ENCODE measurements at places on chromosomes 4 and X. TPM values are rescaled to one million over a fixed set of nuclear protein-coding genes. Genes with fewer than 3 reads are reported as not detected.

GRCh38 chrX:31178769-31179125, 106.9 kb upstream of the FTHL17 start:
- no peak overlapping the region for H3K27ac ChIP-seq
- H3K4me1 ChIP-seq, result no peaks in the 10 kb centered on the region
- DNase-seq, result no peak
- no peaks in the 10 kb centered on the region for H3K36me3 ChIP-seq
- H3K27me3 ChIP-seq, result no peaks in the 10 kb centered on the region

The GAB1 gene
- 0.15 TPM for total RNA-seq

DNA sequence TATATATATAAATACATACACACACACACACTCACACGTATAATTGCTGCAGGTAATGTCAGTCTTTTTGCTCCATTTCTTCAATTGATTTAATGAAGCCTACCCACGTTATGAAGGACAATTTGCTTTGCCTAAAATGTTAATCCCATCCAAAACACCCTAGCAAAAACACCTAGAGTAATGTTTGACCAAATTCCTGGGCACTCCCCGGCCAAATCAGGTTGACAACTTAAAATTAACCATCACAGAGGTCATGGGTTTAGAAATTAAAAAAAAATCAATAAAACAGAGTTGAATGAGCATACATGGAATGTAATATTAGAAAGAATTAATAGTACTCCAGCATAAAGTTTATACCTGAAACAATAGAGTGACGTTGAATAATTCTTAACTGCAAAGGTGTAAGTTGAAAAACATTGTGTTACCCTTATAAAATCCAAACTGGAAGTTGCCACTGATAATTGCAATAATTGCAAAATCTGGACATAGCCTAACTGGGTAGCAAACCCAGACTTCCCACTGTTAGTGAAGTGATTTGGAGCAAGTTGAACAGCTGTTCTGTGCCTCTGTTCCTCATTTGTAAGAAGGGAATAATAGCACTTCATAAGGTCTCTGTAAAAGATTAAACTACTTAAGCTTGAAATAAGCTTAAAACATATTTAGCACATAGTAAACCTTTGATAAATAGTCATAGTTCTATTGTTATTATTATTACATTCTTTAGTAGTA, 2120.5 kb downstream of the PCDH7 start:
- H3K36me3 ChIP-seq, result no peaks in the 10 kb centered on the region
- H3K4me1 ChIP-seq, result no peaks in the 10 kb centered on the region
- H3K4me3 ChIP-seq, result no peak overlapping the region
- no peak overlapping the region for H3K27ac ChIP-seq
- no peak for DNase-seq
- no peaks in the 10 kb centered on the region for H3K27me3 ChIP-seq

DNA sequence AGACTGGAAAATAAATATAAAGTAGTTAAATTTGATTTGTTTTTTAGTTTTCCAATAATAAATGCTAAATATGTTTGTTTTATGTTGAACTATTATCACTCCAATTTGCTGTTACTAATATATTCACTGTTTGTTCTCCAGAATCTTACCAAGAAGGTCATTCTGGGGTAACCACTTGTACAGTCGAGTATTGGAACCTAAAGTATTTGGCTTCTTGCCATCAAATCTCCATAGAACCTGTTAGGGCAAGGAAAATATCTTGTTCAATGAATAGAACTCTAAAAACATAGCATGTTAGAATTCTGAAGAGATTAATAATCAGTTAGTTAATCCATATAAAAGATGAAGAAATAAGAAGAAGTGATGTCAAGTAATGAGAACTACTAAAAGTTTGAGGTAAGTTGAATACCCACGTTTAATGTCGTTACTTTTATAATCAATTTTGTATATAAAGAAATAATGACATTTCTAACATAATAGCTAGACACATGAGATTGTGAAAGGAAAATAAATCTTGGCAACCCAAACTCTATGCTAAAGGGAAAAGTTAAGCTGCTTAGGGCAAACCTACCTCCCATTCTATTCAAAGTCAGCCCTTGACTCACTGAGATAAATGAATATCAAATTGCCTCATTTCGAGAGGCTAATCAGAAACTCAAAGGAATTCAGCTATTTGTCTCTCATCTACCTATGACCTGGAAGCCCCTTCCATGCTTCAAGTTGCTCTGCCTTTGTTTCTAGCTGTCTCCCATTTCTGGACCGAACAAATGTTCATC, 15.3 kb downstream of the UGT2B15 start:
- no peak overlapping the region for H3K27ac ChIP-seq
- H3K36me3 ChIP-seq, result no peaks in the 10 kb centered on the region
- no peaks in the 10 kb centered on the region for H3K4me1 ChIP-seq

DNA sequence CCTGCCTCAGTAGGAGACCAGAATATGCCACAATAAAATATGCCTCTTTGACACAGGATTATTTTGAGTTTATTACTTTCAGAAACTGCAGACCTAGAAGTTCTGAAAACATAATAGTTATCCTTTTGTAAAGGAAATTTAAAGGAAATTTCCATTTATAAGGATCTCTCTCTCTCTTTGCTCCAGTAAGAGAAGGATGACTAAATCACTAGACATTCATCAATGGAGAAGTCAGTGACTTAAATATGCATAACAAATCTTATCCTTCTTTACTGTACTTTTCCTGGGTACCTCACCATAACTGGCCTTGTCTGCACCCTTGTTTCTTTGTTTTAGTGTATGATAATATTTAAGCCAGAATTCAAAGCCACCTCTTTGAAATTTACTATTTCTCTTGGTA, 28.3 kb upstream of the OPHN1 start:
- no peaks in the 10 kb centered on the region for H3K27me3 ChIP-seq
- no peak for DNase-seq
- no peaks in the 10 kb centered on the region for H3K4me1 ChIP-seq
- H3K27ac ChIP-seq, result no peak overlapping the region
- no peak overlapping the region for H3K4me3 ChIP-seq

GRCh38 chrX:68669871-68670270, 22.4 kb downstream of the STARD8 start:
- no peak for DNase-seq
- H3K27me3 ChIP-seq, result no peaks in the 10 kb centered on the region
- H3K4me1 ChIP-seq, result no peaks in the 10 kb centered on the region
- H3K4me3 ChIP-seq, result no peak overlapping the region

- H3K27ac ChIP-seq, result no peak within 1 kb of the TSS
- no peaks in the 10 kb centered on the region for H3K36me3 ChIP-seq
- DNase-seq, result no peak
- peaks cover 16% of the 10 kb centered on the region for H3K27me3 ChIP-seq
Observed at GRCh38 chr4:57109847-57110639, at the start of gene IGFBP7. TSS of gene IGFBP7 (minus strand) at chr4:57110385. CDS start at chr4:57110351, 34 bp downstream.

Measured in CD8-positive, alpha-beta memory T cell (primary cell).